AG10803 (cell line): ENCODE measurements at places on chromosomes 5 and 9.

GRCh38 chr5:158198636-158199035 lies 339.7 kb upstream of the CLINT1 start:
- no peak for DNase-seq

DNA sequence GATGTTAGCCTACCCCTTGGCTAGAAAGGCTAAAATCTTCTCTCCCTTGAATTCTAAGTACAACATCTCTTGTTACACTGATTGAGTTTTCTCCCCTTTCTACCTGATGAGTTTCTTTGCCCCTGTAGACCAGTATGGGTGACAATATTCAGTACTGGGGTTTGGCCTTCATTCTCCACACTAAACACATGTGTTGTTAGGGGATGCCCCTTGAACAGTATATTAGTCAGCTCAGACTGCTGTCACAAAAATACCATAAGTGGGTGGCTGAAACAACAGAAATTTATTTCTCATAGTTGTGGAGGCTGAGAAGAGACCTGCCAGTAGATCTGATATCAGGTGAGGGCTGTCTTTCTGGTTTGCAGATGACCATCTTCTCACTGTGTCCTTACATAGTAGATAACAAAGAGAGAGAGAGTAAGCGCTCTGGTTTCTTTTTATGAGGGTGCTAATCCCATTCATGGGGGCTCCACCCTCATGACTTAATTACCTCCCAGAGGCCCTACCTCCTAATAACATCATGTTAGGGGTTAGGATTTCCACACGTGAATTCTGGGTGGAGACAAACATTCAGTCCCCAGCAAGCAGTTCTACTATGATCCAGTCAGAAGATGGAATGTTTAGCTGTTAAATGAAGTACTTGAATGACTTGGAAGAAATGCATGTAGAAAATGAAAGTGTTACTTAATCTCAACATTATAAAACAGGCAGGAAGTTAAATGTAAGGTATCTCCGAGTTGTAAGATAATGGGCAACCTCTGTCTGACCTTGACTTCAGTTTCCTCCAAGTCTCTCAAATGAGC lies 17.5 kb downstream of the VLDLR start:
- DNase-seq = no peak

- DNase-seq = peak; percentile 34
These were observed 219.2 kb downstream of the AGTPBP1 start for GRCh38 chr9:85522459-85523092.

- peak; percentile 32 for DNase-seq
These were observed 68.1 kb downstream of the RNF38 start for GRCh38 chr9:36332006-36332405.

GRCh38 chr5:76579166-76579937 lies 43.9 kb downstream of the F2RL2 start:
- peak; percentile 9 for DNase-seq

- peak; percentile 89 for DNase-seq
These were observed 3.1 kb upstream of the FCHSD1 start for GRCh38 chr5:141654298-141654697.
